ENCODE measurements at places on chromosomes 11 and 22.
A peak's percentile ranks its signal among the peaks of the same experiment; 100 is the strongest.

DNA sequence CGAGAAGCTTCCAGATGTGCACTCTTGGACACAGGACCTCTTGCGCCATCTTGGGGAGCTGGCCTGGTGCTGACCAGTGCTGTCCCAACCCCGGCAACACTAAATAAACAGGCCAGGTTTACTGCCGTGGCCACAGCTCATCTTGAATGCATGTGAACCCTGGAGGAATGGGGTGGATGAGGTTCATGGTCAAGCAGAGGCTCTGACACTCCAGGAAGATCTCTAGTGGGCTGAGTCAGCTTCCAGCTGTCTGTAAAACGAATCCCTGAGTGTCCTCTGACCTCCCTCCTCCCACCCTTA, 51.8 kb downstream of the ALX4 start:
- no peak for DNase-seq

- DNase-seq: no peak
These were observed 6.2 kb upstream of the YPEL1 start for GRCh38 chr22:21741790-21742189.

DNA sequence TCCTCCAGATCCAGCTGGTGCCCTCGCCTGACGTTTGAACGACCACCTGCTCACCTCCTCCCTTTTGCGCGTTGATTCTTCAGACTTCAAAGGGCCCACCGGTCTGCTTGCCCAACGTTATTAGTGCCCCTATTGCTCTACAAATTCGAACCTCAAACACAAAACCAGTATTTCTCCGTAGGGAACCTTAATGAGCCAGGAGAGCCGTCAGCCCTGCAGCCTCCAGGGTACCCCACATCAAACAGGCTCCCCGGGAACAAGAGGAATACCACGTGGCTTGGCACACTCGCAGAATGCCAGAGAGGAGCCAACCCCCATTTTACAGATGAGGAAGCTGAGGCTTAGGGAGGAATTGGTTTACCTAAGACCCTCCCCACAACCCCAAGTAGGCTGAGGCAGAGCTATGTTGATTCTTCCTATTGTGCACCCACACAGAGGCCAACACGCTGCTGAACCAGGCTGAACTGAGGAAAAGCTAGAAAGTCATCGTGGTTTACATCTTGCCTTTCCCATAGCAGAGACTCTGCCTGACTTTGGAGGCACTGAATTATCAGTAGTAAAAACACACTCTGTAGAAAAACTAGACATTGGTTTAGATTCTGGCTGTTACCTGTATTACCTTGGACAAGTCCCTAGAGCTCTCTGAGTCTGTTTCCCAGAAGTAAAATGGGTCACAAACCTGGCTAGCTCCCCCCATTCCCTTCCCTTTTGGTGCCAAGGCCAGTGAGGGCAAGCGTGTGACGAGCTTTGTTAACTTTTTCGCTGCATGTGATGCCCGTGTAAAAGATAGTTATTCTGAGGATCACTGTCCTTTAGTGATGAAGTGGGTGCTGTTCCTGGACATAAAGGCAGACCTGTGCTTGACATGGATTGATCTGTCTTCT, 764 bp downstream of the TKFC start:
- DNase-seq: peak; percentile 16

DNA sequence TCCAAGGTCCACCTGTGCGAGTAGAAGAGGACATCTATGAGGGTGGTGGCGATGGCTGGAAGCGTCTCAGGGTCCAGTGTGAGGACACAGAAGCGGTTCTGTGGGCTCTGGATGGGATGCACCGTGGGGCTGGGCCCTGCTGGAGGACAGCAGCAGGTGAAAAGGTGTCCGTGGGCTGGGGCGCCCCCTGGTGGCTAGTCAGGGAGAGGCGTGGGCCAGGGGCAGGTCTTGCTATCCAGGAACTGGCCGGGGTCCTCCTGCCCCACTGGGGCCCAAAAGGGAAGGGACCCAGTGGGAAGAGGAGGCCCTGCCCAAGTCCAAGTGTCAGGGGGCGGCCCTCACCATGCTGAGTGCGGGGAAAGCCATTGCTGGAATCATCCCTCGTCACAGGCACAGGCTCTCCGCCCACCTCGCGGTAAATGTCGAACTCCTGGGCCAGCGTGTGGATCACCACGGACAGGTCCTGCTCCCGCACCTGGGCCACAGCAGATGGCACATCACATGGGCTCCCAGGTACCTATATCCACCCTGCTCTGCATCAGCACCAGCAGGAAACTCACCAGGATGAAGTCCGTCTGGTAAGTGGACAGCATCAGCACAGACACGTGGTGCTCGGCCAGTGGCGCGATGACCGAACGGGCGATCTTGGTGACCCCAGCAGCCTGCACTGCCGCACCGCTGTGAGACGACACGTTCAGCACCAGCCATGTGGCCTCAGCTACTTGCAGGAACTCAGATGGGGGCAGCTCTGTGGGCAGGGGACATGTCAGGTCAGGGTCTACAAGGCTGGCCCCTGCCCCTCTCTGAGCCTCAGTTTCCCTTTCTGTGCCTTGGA, 2.3 kb downstream of the CASTOR1 start:
- peak; percentile 46 for DNase-seq

DNA sequence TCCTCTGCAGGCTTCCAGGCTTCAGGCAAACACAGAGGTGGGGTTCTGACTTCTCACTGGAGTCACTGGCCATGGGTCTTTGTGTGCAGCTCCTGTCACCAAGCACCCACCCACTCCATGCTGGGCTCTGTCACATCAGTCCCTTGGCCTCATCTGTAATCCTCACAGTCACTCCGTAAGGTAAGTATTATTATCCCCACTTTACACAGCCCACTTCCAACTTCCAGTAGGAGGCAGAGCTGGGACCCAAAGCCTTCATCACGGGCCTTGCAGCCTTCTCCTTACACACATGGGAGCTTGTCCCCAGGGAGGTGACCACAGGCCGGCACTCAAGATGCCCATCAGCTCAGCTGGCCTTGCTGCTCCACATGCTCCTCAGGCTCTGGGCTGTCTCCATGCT, 266.7 kb upstream of the B3GAT1 start:
- no peak for DNase-seq

DNA sequence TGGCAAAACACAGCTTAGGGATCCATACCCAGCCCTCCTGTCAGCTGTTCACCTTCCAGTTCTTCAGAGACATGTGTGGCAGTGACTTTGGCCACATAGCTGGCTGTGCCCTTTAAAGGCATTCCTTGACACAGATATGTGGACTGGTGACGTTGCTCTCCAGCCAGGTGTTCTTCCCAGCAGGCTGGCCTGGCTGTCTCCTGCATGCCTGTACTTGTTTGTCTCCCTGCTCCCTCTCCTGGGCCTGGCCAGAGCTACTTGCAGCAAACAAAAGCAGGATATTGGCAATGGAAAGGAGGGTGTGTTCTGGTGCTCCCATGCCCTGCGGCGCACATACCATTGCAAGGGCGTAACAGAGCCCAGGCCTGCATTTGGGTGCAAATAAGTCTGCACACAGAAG, 38.3 kb downstream of the PIK3IP1 start:
- DNase-seq: no peak

- DNase-seq: peak; percentile 72
These were observed 41.0 kb upstream of the PRDM11 start for GRCh38 chr11:45105233-45105983.

DNA sequence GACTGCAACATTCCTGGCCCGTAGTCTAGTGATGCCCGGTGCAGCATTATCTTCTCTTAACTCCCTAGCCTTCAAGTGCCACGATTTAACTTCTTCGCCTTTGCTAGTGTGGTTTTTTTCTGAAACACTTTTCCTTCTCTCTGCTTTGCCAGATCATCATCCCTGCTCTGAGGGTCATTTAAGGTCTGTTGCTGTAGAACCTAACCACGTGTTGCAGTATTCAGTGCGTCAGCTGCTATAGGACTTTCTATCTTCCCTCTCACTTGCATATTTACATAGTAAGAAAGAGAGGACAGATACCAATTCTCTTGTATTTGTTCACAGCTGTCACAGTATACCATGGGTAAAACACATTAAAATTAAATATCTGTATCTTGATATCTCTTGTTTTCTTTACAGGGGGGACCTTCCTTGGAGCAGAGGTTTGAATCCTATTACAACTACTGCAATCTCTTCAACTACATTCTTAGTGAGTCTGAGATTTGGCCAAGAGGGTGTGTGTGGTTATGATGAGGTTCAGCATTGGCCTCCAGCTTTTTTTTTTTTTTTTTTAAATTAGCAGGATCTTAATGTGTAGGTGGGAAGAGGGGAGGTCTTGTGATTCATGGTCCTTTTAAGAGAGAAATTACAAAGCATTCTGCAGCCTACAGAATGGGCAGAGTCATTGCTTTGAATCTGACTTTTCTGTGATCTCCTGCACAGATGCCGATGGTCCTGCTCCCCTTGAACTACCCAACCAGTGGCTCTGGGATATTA, 13.5 kb downstream of the EIF3L start:
- DNase-seq: no peak

DNA sequence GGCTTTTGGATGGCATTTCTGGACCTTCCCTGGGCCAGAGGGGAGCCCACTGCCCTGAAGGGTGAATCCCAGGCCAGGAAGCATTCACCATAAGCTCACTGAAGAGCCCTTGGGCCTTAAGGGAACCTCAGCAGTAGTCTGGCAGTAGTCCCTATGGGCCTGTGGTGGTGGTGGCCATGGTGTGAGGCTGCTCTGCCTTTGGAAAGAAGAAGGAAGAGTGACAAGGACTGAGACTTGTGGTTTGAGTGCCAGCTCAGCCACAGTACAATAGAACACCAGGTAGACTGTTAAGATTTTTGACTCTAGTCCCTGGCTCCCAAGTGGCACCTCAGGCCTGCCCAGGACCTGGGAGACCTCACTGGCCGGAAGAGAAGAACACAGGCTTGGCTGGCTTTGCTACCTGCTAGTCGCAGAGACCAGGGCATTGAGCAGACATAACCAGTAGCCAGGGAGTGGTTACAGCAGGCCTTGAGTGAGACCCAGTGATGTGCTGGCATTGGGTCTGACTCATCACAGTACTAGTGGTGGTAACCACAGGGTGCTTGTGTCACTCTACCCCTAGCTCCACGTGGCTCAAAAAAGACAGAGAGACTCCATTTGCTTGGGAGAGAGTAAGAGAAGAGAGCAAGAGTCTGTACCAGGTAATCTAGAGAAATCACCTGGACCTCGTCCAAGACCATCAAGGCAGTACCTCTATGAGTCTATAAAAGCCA, 259.8 kb upstream of the BLID start:
- DNase-seq: no peak

GRCh38 chr11:76329983-76330382, 50.9 kb downstream of the THAP12 start:
- no peak for DNase-seq

DNA sequence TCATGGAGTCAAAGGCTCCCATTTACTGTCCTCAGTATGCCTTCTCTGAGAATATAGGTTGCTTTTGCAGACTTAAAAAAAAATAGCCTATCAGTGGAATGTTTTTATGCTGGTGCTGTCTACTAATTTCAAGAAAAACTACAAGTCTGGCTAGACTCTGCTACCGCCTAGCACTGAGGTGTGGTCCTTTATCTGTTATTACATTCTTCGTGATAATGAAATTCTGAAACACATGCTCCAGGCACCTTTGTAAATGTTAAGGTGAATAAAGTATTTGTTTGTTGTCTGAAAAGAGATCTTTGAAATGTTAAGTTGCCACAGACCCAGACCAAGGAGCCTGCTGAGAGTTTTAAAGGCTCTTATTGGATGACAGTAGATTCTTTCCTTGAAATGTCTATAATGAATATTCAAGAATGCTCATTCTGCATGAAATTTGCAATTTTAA, 95.3 kb downstream of the DBX1 start:
- no peak for DNase-seq

GRCh38 chr11:120579611-120580031, 68.1 kb downstream of the GRIK4 start:
- no peak for DNase-seq

DNA sequence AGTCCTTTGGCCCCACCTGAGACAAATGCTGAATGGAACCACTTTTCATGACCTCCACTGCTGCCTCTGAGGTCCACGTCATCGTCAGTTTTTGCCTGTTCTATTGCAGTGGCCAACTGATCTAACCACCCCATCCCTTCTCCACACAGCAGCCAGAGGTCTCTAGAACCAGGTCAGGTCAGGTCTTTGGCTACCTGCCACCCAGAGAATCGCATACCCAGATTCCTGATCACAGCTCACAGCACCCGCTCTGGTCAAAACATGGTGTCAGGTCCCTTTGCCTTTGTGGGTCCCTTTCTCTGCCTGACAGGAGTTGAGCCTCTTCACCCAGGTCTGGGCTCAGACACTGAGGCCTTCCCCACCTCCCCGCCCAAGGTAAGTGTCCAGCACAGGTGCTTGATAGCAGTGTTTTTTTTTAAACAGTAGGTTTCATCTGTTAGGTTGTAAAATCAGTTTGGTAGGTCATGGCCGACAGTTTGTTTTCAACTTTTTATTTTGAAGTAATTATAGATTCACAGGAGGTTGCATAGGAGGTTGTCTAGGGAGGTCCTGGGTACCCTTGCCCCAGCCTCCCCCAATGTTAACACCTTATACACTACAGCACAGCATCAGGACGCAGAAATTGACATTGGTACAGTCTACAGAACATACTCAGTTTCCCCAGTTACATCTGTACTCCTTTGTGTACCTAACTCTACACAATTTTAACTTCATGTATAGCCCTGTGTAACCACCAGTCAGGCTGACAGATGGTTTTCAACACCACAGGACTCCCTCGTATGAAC, 6.9 kb downstream of the C22orf39 start:
- DNase-seq: no peak

DNA sequence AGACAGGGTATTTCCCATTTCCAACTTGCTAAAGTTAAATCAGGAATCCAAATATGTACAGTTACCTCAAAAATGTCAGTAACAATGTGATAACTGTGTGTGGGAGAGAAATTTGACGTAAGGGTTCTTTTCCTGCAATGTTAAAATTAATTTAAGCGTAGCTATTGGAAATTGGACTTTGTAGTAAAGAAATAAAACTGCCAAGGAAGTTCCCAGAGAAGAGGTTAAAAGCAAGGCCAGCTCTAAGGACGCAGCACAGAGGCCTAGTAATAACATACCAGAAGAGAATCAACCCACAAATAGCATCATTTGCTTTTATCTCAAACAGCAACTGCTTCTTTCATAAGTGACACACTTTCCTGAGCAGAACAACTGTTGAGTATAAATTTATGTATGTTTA, 36.8 kb upstream of the GRIA4 start:
- DNase-seq: no peak

All from head of caudate nucleus (tissue), 42 donors.